ENCODE measurements at places on chromosomes 5 and 9.

GRCh38 chr5:142800776-142801494, 30.8 kb downstream of the ARHGAP26 start:
- no peak for ATAC-seq

DNA sequence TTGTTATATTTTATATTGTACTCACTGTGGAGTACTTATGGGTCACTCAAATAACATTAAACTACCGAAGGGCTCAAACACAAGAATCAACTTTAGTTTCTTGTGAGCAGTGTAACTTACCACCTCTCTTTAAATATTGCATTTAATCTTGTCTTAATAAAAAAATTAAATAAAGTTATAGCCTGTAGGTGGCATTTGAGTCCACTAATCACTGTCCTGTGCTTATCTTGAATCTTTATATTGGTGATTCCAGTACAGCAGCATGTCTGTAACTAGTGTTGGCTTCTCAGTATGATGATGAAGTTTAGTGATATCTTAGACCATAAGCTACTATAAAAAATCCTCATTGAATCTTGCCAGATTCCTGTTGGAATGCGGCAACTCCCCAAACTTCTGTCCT, 313.8 kb downstream of the FAM170A start:
- peak; percentile 78 for ATAC-seq

DNA sequence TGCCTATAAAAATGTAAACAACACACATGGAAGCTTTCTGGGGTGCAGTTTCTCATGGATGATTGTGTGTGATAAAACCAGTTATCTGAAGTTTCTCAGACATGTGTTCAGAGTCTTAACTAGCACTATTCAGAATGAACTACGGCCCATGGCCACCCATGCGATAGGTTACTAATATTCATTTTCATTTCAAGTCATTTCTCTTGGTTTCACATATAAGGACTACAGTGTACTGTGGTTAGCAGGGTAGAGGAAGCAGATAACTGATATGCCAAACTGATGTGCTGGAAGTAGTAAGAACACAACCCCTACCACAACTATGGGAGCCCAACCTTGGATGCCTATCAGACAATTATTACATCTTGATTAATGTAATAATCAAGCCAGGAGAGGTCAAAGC, 372.1 kb downstream of the DTWD2 start:
- no peak for ATAC-seq

- no peak for ATAC-seq
These were observed 147.3 kb downstream of the MELK start for GRCh38 chr9:36720043-36720442.

GRCh38 chr5:18789218-18789998, 1155.1 kb downstream of the TAF11L14 start:
- ATAC-seq = no peak

GRCh38 chr9:120877276-120878034, 467 bp upstream of the PHF19 start:
- ATAC-seq = peak; percentile 45

DNA sequence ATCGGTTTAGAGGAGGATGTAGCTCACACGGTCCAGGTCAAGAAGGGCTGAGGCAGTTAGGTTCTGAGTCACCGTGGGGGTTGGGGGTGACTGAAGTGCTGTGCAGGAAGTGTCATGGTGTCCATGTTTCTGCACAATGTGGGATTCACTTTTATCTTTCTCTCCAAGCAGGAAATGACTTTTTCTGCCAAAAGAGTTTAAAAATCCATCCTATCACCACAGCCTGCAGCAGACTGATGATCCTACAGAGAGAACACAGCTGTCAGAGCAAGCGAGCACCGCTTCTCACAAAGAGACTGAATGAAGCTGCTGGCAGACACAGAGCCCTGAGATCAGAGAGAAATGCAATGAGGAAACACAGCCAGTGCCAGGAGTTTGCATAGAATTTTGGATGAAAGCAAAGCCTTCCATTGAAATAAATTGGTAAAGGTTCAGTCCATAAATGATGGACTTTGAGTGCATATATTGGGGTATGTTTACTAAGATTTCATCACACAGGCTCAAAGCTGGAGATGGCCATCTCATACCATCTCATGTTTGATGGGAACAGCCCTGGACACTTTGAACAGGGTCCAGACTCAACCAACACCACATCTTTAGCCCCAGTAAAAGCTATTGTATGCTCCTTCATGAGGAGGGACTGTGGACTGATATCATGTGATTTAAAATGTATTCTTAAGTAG, 213.9 kb upstream of the FBXL7 start:
- peak; percentile 63 for ATAC-seq

DNA sequence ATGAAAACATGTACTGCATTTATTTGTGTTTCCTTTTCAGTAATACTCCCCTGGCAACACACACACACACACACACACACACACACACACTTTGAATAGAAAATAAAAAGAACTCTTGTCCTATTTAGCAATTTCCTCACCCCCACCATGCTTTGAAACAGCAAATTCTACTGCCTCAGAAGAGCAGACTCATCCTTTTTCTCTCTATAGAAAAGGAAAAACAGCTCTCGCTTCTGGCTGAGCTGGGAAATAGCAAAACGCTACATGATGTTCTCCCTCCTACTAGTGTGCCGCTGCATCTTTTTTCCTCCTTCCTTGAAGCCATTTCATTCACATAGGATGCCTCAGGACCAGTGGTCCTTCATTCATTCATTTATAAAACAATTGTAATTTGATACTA, 453.6 kb downstream of the CSNK1G3 start:
- no peak for ATAC-seq

GRCh38 chr9:1048811-1049210, 1.3 kb upstream of the DMRT2 start:
- no peak for ATAC-seq

DNA sequence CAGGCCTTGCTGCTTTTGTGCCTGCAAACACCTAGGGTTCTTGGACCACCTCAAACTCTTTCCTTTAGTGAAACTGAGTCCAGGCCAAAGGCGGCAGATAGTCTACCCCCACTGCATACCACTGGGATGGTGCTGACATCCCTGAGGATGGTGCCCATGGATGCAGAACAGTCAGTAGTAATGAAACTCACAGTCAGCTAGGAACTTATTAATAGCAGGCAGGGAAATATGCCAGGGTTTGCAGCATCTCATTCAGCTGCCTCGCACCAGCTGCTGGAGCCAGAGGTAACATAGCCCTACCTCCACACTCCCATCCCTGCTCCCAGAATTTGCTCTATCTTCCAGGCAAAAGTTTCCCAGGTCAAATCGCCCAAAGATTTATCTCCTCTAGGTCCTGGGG, 189.1 kb downstream of the SREK1 start:
- no peak for ATAC-seq

GRCh38 chr5:128290152-128290858, 206.7 kb downstream of the SLC12A2 start:
- ATAC-seq = no peak

DNA sequence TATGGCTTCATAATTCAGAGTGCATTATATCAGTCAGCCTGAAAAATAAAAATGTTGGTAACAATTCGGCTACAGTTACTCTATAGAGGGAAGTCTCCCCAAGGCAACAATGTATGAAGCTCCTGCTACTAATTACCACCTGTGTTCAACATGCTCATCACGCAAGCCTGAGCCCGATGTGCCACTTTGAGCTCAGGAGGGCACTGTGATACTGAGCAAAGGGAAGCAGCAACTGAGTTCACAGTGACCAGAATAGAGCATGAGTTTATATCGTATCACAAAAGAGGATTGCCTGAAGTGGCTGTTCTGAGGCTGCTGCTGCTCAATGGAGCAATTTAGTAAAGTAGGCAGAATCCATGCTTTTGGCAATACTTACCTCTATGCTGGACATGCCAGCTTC, 202.0 kb upstream of the HAPLN1 start:
- no peak for ATAC-seq
